Aorta (tissue), 5 donors: ENCODE measurements at places on chromosomes 11 and 22.

GRCh38 chr11:117816151-117816741 lies 8.3 kb downstream of the FXYD2 start:
- DNase-seq: no peak

DNA sequence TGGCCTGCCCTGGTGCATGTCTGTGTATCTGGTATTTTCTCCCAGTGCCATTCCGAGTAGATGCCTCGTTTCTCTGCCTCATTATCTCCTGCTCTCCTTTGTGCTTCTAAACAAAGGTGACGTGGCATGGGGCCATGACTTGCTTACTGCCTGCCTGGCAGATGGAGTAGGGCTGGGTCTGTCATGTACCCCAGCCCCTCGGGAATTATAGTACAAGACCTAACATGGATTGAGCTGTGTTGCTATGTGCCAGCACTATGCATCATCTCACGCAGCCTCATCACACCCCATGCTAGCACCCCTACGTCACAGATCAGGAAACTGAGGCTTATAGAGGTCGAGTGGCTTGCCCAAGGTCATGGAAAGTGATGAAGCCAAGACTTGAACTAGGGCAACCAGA lies 88.1 kb downstream of the GALNT18 start:
- no peak for DNase-seq

GRCh38 chr11:111406589-111406988 lies 27.5 kb upstream of the POU2AF1 start:
- no peak for DNase-seq

GRCh38 chr22:47781427-47782111 lies 1019.1 kb downstream of the TBC1D22A start:
- no peak for DNase-seq

DNA sequence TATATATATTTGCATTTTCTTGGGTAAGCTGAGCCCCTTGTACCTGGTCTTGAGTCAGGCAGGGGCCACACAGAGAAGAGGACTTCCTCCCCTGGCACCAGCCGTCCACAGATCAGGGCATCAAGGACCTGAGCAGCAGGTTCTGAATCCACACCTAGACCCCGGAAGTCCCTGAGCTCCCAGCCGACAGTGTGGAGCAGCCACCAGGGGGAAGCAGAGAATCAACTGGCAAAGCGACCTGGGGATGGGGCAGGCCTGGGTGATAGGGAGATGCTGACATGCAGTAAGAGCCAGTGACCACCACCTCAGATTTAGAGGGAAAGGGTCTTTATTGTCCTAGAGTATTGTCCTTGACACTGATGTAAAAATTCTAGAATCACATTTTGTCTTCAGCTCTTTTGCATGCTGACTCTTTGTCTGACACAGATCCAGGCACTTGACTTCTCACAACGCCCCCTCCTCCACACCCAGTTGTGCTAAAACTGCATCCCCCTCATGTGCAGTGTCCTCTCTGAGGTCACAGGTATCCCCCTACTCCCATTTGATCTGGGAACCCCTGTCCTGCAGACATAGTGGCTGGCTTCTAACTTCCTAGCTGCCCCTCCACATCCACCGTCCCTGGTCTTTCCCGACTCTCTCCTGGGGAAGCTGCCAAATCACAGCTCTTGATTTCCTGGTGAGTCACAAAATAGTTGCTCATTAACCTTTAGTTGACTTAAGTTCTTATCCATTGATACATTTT lies 109.3 kb downstream of the GGTLC2 start:
- DNase-seq: no peak

DNA sequence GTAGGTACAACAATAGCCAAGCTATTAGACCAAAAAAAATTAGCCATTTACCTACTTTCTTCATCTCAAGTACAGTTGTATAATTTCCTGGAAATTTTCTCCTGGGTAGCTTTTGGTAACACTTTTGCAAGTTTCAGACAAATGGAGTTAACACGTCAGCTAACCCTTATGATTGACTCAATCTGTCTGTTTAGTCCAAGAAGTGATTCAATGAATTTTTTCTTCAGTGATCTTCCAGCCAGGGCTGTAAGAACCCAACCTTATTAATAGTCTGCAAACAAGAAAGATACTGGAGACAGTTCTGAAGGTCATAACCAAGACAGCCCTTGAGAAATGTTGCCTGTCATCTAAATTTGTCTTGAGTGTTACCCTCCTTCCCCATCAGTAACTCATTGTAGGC lies 30.1 kb upstream of the FIBIN start:
- no peak for DNase-seq

DNA sequence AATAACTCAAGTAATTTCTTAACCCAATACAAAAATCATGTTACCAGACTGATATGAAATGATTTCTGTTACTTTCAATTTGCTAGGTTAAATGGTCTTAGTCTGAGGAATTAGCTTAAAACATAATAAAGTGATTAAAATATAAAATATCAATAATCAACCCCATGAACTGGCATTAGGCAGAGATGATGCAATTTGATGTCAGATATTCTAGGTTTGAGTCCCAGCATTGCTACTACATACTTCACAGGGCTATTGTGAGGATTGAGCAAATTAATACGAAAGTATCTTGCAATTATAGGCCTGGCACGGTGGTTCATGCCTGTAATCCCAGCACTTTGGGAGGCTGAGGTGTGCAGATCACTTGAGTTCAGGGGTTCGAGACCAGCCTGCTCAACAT lies 66.5 kb downstream of the PICALM start:
- DNase-seq: no peak

- no peak for DNase-seq
Measured at GRCh38 chr22:44532552-44532951, 34.5 kb upstream of the RTL6 start.

GRCh38 chr22:25392584-25392983 lies 171.9 kb upstream of the GRK3 start:
- no peak for DNase-seq

GRCh38 chr22:50601669-50602337 lies 1.2 kb downstream of the MAPK8IP2 start:
- DNase-seq: no peak

GRCh38 chr11:20205807-20206206 lies 45.5 kb upstream of the DBX1 start:
- DNase-seq: no peak

GRCh38 chr11:18383388-18384156 lies 10.8 kb upstream of the LDHA start:
- DNase-seq: peak; percentile 92

GRCh38 chr22:46515208-46516111 lies 22.0 kb downstream of the CELSR1 start:
- no peak for DNase-seq

DNA sequence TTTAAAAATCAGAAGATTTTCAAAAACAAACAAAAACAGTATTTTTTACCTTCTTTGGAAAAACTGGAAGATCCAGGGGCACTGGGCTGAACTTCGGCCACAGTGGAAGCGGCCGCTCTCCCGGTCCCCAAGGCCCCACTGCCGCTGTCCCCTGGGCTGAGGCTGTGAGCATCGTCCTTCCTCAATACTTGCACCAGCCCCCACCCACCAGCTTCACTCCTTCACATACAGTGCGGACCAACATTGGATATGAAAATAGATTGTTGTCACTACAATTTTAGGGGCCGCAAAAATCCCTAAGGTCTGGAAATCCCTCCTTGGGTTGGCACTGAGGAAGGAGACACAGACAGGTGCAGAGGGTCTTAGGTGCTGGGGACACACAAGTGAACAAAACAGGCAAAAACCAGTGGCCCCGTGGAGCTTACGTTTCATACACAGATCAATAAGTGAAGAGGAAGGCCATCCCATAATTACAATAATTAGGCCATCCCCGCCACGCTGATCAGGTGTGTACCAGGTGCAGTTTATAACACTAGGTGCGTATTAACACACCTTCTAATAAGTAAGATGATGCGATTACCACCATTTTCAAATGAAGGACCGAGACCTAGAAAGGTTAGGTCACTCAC lies 28.2 kb upstream of the SLC22A12 start:
- peak; percentile 64 for DNase-seq

GRCh38 chr11:74485868-74486267 lies 7.7 kb downstream of the LIPT2 start:
- DNase-seq: peak; percentile 13

GRCh38 chr22:50691521-50691920 lies 18.9 kb downstream of the SHANK3 start:
- DNase-seq: no peak

- DNase-seq: no peak
Measured at GRCh38 chr11:95248666-95249467, 17.9 kb upstream of the SESN3 start.

GRCh38 chr11:16897470-16898061 lies 116.6 kb downstream of the PLEKHA7 start:
- DNase-seq: no peak

DNA sequence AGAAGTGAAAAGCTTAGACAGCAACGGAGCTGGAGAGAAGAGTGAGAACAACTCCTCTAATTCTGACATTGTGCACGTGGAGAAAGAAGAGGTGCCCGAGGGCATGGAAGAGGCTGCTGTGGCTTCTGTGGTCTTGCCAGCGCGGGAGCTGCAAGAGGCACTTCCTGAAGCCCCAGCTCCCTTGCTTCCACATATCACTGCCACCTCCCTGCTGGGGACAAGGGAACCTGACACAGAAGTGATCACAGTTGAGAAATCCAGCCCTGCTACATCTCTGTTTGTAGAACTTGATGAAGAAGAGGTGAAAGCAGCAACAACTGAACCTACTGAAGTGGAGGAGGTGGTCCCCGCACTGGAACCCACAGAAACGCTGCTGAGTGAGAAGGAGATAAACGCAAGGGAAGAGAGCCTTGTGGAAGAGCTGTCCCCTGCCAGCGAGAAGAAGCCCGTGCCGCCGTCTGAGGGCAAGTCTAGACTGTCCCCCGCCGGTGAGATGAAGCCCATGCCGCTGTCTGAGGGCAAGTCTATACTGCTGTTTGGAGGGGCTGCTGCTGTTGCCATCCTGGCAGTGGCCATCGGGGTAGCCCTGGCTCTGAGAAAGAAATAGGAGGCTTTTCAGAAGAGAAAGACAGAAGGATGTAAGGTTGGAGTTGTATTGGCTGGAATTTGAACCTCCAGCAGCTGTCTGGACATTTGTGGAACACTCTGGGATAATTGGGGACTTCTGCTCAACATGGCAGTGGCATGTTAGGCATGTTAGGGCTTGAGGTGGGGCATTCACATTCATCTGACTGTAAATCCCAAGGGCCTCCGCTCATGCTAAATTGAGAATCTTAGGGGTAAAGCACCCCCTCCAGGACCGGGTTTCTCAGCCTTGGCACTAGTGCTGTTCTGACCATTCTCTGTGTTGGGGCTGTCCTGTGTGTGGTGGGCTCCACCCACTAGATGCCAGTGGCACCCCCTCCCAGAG lies 47.1 kb downstream of the BID start:
- DNase-seq: no peak

GRCh38 chr11:80330264-80330663 lies 889.4 kb upstream of the TENM4 start:
- DNase-seq: no peak

GRCh38 chr11:27282806-27283205 lies 80.2 kb downstream of the CCDC34 start:
- DNase-seq: peak; percentile 58

DNA sequence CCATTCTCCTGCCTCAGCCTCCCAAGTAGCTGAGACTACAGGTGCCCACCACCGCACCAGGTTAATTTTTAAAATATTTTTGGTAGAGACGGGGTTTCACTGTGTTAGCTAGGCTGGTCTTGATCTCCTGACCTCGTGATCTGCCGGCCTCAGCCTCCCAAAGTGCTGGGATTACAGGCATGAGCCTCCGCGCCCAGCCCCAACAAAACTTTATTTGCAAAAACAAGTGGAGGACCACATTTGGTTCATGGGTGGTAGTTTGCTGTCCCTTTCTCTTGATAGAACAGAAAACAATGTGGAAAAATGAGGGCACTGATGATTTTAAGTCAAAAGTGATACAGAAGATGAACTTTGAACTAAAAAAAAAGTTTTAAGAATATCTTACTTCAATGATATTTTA lies 121.8 kb upstream of the SERPIND1 start:
- no peak for DNase-seq

DNA sequence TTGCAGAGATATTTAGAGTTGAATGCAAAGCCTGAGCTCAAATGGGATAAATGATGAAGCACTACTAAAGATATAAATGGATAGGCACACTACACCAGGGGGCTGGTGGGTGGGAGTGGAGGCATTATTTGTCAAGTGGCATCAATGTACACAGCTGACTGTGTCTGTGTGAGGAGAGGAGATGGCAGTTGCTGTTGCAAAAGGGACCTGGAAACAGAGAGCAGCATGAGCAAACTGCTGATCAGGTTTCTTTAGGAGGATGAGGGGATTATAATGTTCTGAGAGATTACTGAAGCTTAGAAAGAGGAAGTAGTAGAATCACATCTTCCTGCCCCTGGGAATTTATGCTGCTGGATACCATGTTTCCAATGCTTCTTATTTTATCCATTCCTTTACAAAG lies 39.4 kb upstream of the LIN7C start:
- DNase-seq: no peak
